Right forelimb (tissue), 1 donor: ENCODE measurements at places on chromosomes 2 and 18.

DNA sequence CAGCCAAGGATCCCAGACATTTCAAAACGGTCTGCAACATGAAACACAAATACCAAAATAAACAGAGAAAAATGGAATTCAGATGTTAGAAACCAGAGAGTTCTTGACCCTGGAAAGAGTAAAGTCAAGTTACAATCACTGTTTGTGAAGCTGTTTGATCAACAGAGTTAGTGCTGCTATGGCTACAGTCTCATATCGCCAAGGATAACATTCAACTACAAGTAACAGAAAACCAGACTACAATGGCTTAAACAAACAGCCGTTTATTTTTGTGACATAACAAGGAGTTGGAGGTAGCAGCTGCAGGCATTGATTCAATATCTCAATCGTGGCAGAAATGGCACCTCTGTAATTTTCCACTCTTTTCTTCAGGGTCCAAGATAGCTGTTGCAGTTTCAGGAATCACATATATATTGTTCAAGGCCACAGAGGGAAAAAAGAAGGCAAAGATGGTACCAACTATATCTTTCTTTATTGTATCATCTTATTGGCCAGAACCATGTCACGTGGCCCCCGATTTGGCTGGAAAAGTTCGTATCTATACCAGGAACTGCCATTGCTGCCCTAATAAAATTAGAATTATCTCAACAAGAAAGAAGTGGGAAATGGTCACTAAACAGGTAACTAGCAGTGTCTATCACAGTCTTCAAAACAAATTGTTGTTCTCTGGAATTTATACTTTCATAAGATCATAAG, 17.7 kb upstream of the HNRNPLL start:
- no peak for DNase-seq

DNA sequence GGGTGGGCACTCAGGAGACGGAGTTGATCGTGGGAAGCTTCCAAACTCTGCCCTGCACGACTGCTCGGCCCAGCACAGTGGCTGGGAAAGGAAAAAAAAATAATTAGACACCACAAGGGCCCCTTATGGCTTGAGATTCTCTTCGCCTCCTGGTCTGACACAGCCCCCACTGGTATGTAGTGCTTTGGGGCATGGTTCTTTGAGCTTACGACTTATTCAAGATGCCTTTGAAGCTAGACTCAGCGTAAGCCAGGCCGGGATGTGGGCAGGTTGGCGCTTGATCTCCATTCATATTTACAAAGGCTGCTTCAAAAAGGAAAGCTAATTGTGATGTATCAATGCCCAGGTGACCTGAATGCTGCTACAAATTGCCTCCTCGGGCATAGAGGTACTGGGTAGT, 50.5 kb downstream of the CXCR4 start:
- DNase-seq: no peak

DNA sequence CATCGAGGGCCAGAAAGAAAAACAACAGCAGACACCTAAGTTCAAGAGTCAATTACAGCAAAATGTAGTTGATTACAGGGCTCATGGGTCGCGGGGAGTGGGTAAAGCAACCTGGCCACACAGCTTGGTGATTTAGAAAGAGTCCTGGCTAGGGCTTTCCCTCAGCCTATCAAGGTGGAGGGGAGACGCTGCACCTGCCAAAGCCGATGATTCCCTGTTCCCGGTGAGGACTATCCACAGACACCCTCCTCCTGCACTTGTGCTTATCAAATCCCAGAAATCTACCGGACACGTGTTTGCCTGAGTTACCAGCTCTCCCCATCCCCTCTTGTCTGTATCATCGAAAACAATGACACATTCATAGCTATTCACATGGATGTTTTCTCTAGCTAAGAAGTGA, 7.0 kb upstream of the SOX11 start:
- no peak for DNase-seq

- no peak for DNase-seq
Measured at GRCh38 chr2:55430211-55430975, 10.7 kb upstream of the CCDC88A start.

DNA sequence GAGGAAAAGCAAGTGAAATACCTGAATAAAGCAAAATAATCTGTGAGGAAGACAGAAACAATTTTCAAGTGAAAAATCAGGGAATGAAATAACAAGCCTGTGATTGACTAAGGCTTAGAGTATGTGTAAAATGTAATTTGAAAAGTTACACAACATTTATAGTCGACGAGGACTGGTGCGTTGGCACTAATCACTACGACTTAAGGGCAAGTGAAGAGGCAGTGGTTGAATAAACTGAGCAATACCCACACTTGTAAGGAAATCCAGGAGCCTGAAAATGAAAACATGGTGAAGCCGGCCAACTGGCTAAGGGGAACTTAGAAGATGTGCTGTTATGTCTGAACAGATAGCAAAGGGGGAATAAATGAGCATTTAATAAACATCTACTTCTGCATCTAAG, 13.4 kb downstream of the DOK1 start:
- DNase-seq: no peak

- no peak for DNase-seq
Measured at GRCh38 chr2:98854682-98855081, 81.3 kb downstream of the CRACDL start.

DNA sequence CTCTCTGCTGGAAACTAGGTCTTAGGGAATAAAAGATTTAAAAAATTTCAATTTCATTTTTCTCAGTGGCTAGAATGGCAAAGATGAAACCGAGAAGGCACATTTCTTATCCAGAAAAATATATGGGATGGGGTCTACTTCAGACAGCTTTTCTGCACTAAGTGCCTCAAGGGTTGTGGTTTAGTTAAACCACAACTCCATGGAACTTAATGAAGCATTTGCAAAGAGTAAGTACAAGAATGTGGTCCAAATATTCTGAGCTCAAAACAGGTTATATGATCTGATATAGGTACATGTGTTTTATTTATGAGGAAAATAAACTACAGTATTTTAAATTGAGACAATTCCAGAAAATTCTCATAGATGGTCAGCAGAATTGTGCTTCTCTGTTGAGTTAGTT, 101.8 kb upstream of the FZD5 start:
- no peak for DNase-seq

GRCh38 chr2:38751596-38752410, 642 bp upstream of the SRSF7 start:
- no peak for DNase-seq

DNA sequence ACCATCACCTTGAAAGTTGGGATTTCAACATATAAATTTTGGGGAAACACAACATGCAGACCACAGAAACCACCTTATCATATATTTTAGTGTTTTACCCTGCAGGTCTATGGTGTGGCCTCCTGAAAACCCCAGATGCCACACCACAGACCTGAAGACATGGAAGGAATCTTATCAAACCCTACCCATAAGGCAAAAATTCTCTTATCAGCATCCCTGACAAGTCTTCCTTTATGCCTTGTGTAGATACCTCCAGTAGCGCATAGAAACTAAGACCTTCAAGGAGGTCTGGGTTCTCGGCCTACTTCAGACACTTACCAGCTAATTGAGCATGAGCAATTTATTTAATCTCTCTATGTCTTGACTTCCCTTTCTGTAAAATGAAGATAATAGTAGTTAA, 59.1 kb upstream of the SLC14A2 start:
- DNase-seq: no peak

DNA sequence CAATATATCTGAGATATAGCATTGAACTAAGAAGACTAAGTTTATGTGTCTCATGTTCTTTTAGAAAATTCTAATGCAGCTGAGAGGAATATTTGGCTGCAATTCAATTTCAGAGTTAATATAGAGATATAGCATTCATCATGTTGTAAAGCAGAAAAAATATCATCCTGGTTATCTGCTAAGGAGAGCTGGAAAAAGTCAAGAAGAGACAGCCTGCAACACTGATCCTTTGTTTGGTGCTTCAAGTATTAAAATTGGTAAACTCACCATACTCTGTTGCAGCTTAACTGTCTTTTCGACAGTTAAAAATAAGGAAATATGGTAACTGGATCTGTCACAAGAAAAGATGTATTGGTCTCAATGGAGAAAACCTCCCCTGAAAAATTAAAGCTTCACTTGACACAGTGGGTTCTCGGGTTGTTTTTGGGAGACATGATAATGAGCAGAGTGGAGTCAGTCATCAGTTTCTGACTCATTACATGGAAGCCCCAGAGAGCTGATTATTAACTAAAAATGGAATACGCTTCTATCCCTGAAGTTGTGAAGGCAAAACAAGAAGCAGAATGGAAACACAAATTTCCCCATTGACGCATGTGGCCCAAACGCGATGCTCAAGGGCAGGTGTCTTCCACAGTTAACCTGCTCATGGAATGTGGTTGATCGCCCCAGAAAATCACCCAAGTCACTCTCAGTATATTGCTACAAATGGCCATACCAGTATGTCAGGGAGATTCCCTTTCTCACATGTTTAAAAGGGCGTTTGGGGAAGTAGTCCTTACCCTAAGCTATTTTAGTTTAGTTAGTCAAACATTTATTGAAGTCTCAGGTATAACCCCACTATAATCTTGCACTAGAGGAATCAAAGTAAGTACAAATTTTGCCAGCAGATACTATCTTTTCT, 8.2 kb downstream of the BCL2 start:
- DNase-seq: no peak

DNA sequence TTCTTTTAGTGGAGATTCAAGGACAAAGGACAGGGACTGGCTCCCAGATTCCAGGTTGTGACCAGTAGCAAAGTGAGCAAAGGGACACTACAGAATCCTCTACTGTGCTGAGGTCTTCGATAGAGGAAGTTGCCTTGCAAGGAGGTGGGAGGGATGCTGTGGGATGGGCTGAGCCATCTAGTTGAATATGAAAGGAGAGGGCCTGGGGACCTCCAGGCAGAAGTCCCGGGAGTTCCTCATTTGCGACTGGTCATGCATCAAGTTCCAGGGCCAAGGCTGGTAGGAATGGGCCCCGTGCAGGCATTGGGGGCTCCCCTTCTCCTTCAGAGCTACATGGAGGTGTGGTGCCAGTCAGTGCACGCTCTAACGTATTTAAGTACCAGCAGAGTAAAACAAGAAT, 12.6 kb upstream of the PROM2 start:
- DNase-seq: no peak

DNA sequence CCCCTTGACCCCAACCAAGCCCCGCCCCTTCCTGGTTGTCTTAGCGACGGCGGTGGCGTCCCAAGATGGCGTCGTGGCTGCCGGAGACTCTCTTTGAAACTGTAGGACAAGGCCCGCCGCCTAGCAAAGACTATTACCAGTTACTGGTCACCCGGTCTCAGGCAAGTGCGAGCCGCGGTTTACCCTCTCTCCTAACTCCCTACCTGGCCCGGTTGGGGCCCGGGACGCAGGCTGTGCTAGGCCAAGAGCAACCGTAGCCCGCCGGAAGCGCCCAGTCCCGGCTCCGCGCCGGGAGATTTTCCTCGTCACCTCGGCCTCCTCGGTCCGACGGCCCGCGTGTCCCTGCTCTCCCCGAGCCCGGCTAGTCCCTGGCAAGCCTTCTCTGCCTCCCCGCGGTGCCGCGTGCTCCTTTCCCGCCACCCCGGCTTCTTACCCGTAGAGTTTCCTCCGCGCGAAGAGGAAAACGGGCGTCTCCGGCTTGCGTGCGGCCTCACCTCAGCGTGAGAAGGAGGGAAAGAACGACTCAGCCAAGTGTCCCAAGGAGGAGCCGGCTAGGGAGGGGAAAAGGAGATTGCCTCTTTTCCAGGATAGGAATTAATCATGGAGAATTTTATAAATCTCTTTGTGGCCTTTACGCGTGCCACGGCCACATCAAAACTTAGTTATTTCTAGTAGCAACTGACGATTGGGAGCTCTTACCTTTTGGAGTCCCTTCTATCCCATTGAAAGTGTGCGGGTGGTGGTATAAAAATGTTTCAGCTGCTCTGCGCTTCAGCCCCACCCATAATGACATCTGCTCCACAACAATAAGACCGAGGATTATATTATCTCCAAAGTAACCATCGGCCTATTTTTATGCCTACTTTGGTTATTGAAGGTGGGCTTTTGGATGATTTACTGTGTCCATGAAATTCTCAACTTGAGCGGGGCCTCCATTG, at the start of gene FBXO36:
Gene FBXO36 (plus strand): TSS at position 55 of the 938 bp plus-strand sequence. CDS start 11 bp downstream, at position 66.
- DNase-seq: no peak

- peak; percentile 38 for DNase-seq
Measured at GRCh38 chr2:239249048-239249447, 151.8 kb downstream of the HDAC4 start.

DNA sequence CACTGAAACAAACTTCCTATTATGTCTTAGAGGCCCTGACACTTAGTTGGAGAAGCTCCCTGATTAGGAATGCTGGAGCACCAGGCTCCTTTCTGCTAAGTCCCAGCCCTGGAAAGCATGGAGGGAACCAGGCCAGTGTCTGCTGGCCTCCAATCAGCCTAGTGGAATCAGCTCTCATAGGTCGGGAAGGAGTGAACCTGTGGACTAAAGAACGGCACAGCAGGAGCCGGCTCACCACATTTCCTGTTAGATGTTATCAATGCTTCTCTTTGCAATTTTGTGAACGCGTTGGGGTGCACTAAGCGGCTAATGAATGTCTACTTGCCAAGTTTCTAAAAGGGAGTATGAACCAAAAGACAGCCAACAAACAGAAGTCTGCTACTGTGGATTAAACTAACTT, 296.6 kb downstream of the NAPG start:
- no peak for DNase-seq

GRCh38 chr2:27960237-27960912, 69.8 kb downstream of the BABAM2 start:
- DNase-seq: no peak

GRCh38 chr2:171365232-171365631, 68.6 kb downstream of the METTL8 start:
- DNase-seq: no peak

- no peak for DNase-seq
Measured at GRCh38 chr2:66122516-66122915, 312.4 kb upstream of the MEIS1 start.

GRCh38 chr2:221674446-221674845, 102.3 kb upstream of the EPHA4 start:
- no peak for DNase-seq

- DNase-seq: no peak
Measured at GRCh38 chr2:122851972-122852531, 1096.6 kb downstream of the TSN start.

DNA sequence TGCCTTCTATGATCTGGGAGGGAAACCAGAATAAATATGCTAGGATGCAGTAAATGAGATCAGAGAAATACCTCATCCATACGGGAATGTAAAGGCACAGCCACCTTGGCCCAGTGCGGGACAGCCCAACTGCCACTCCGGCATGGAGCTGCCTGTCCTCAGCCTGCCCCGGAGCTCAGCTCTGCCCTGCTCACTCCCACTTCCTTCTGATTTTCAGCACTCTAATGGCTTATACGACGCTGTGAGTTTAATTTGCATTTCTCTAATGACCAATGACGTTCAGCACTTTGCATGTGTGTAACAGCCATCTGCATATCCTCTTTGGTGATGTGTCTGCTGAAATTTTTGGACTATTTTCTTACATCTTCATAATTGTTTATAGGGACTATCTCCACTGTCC, 172.5 kb upstream of the RAB6C start:
- DNase-seq: no peak

GRCh38 chr2:196239622-196240587, 68.5 kb upstream of the STK17B start:
- no peak for DNase-seq
